ENCODE measurements at places on chromosomes 12 and 14.

GRCh38 chr12:11821386-11822080 is 172.1 kb downstream of the ETV6 start:
- DNase-seq = no peak

- no peak for DNase-seq
Measured at GRCh38 chr12:14395074-14395778, 29.7 kb downstream of the ATF7IP start.

DNA sequence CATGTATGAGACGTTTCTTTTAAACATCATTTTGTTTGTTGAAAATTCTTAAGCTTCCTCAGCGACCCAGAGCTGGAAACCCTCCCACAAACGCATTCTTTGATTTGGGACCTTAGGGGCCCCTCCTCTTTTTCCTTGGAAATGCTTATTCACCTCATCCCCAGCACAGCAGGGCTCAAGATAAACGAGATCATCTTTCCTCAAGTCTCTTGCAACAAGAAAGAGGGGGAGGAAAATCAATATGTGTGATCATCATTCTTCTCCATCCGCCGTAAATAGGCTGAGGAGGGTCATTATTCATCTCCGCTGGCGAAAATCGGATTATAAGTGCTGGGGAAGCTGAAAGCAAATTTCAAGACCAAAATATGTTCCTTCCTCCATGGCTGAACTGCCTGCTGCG is 1415.2 kb downstream of the AACS start:
- DNase-seq = no peak

DNA sequence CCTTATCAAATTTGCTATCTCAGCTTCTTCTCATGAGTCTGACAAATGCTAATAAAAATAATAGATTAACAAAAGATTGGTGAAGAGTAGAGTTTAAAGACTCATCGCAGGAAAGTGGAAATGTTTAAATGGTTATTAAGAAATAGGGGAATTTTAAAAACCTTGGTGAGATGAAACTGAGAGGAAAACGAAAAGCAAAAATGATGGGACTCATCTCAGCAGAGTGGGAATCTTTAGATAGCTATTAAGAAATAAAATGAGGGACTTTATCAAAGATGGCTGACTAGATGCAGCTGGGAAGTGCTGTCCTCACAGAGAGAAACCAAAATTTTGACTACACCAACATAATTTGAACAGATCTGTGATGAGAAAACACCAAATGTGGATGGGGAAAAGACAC is 79.2 kb upstream of the CD163 start:
- DNase-seq = no peak

All from fibroblast of the aortic adventitia (primary cell).